Progenitor cell of endocrine pancreas (in vitro differentiated cells): ENCODE measurements at places on chromosomes 4 and X. TPM values are rescaled to one million over a fixed set of nuclear protein-coding genes. Genes with fewer than 3 reads are reported as not detected.

The TRPC5OS gene
- total RNA-seq: not detected in 2 replicates

The PDLIM3 gene
- 3.2 and 3.8 TPM in 2 replicates for total RNA-seq

The SPANXA2 gene
- not detected in 2 replicates for total RNA-seq

The PTTG2 gene
- not detected in 2 replicates for total RNA-seq

The FAM47A gene
- not detected in 2 replicates for total RNA-seq

The KLB gene
- 0.36 and 0.43 TPM in 2 replicates for total RNA-seq

The RHOXF2 gene
- not detected in 2 replicates for total RNA-seq

- DNase-seq: no peak
Measured at GRCh38 chr4:1058198-1058996, 47.0 kb downstream of the FGFRL1 start.

GRCh38 chr4:122900314-122900713 lies 22.1 kb downstream of the NUDT6 start:
- no peak for DNase-seq

GRCh38 chr4:143109376-143109775 lies 75.3 kb upstream of the USP38 start:
- no peak for DNase-seq

DNA sequence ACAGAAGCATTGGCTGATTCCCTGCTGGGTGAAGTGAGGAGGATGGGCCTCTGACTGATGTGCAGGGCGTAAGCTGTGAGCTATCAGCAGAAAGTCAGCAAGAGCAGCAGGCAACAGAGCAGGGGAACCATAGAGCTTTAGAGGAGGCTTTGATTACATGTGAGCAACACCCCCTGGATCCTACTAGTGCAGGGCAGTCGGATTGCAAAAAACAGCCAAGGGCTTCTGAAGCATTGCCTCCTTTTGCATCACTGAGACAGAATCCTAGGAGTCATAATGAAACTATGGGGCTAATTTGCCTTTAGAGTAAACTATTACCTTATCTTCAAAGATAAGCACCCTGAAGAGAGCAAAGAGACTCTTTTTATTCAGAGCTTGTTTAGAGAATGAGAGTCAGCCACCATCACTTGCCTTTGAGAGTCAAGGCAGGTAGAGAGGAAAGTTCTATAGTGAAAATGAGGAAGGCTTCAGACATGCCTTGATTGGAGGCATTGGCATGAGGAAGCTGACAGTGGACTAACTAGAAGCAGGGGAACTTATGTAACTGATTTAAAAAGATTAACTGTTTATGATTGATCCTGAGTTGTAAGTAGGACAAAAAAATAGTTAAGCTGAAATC lies 420.3 kb downstream of the PDHA2 start:
- no peak for DNase-seq

DNA sequence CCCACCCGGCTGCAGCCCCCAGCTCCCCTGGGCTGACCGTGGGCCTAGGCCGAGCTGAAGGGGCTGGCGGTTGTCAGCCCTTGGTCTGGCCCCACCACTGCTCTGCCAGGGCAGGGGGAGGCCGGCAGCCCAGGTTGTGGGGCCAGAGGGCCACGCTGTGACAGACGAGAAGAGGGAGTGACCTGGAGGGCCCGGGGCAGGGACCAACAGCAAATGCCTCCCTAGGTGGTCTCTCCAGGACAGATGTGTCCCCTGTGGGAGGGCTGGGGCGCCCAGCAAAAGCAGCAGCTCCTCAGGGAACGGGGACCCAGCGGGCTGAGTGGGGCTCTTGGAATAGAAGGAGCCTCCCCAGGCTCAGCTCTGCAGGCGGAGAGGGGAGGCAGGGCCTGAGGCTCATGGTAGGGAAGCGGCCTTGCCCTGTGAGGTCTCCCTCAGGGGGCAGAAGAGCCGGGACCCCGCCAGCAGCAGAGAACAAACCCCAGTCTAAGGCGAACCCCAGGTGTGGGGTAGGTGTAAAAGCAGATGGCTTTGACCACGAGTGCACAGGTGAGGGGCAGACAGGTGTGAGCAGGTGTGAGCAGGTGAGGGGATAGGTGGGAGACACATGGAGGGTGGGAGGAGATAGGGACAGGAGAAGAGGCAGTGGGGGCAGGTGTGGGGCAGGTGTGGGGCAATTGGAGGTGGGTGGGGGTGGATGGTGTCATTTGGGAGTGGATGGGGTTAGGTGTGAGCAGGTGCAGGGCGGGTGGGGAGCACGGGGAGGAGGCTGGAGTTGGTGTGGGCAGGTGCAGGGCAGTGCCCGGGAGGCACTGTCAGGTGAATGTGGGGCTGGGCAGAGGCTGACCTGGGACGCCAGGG lies 34.1 kb upstream of the SPON2 start:
- DNase-seq: no peak

GRCh38 chr4:45776146-45776545 lies 347.7 kb downstream of the GABRG1 start:
- DNase-seq: no peak

- no peak for DNase-seq
Measured at GRCh38 chrX:135015523-135016245, 6.7 kb downstream of the RTL8B start.

DNA sequence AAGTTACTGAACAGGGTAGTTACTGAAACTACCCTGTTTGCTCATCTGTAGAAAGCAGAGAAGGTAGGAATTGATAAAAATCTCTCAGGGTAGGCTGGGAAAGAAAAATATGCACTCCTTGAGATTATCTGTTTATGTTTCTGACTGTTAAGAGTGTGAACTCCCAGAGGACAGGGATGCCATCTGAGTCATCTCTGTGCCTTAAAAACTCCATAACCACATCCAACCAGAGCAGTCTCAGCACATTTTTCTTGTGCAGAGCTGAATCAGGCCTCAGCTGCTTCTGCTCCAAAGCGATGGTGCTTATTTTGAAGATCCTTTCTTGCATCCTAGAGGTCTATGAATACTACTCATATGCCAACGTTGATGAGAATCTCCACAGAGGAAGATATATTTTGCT lies 9.9 kb downstream of the CENPVL3 start:
- DNase-seq: no peak

DNA sequence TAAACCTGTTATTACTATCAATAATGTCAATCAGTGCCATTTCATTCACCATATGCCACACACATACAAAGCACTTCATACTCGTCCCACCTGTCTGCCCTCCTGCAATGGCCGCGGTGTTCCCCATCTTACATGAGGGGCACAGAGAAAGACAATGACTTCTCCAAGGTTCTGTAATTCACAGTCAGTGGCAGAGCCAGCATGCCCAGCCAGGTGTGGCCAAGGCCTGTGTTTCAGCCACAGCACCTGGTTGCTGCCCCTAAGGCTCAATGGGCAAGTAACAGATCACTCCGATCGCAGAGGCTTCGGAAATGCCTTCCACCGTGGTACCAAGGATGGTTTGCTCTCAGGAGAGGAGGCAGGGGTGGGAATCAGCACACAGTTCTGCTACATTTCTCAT lies 10.9 kb downstream of the AFAP1 start:
- no peak for DNase-seq

- DNase-seq: no peak
Measured at GRCh38 chr4:105657117-105657765, 51.2 kb downstream of the INTS12 start.

- no peak for DNase-seq
Measured at GRCh38 chr4:55096619-55097018, 28.8 kb downstream of the KDR start.

DNA sequence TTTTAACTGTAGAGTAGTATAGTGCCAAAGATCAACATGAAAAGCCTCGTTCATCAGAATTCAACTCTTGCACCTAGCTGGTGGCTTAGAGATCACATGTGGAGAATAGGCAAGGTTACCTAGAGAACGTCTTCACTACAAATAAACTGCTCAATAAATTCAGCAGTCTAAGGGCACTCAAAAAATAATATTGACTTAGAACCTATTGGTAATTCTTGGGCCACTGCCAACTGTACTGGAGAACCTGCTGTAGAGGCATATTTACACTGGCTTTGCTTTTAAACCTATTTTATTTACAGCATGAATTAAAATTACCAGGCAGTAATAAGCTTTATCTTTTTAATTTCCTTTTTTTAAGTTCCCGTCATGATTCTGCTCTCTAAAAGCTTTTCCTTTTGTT lies 343.7 kb downstream of the PDHA2 start:
- DNase-seq: no peak

DNA sequence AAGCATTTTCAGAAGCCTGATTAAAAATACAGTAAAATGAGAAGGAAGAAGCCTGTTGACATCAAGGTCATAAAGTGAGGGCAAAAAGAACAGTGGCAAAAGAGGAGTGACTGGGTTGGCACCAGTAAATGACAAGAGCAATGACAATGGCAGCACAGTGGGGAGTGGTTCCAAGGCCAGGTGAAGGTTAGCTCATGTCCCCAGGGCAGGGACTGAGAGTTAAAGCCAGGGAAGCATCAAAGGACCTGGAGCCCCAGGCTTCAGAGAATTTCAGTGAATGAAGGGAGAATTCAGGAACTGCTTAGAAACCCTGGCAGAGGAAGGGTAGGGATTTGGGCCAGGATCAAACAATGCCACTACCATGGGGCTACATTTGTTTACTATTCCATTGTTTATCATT lies 8.8 kb upstream of the PIGA start:
- no peak for DNase-seq

- no peak for DNase-seq
Measured at GRCh38 chr4:28378109-28378830, 1517.6 kb downstream of the STIM2 start.

DNA sequence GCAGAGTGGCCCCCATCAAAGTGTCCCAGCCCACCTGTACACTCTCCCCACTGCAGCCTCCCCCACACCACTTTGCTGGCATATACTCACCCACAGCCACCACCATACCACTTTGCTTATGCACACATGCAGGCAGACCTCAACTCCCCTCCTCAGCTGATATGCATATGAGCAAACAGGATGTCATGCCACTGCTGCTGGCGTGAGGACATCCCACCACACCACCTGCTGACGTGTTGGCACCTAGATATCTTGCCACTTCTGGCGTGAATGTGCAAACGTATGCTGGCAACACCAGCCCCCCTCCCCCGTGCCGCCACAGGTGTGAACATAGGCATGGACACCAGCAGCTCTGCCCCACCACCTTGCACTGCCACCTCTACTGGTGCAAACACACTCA lies 22.4 kb upstream of the MAGEA8 start:
- no peak for DNase-seq

DNA sequence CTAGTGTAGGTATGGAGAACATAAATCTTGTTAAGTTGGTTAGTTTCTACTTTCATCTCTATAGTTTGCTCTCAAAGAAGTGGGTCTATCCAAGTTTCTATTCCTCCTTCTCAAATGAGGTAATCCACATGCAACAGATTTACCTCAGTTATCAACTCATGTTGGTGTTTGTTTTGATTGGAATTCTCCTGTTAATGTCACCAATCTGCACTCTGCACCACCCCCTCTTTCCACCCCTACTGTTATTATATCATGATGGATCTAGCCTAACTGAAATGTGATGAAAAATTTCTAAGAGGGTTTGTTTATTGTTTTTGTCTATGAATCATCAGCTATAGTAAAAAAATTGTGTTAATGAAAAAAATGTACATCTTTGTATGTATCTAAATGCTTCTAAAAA lies 66.1 kb downstream of the AGTR2 start:
- DNase-seq: no peak
